ENCODE measurements at places on chromosomes 11 and 22.

DNA sequence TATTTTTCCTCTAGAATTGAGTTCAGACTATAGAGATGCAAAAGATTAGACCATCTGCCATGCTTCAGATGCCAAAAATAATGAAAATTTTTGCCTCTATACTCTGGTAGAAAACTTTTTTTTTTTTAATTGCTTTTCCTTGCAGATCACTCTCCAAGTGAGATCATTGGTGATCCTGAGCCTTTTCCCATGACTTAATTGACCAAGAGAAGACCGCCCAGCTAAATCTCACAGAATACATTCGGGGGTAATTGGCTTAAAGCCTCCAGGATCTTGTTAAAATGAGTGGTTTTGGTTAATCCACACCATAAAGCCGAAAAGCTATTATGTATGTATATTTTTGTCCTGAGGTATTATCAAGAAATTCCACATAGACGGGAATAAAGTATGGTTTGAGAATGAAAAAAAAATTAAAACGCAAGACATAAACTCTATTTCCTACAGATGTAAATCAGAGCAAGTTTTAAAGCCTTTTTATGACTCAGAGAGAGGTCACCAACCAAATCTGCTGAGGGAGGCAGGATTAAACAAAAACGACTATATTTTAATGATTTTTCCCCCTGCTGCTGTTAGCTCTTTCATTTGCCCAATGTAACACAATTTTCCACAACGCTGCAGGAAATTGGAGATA, 64.0 kb downstream of the PARVA start:
- DNase-seq: no peak

DNA sequence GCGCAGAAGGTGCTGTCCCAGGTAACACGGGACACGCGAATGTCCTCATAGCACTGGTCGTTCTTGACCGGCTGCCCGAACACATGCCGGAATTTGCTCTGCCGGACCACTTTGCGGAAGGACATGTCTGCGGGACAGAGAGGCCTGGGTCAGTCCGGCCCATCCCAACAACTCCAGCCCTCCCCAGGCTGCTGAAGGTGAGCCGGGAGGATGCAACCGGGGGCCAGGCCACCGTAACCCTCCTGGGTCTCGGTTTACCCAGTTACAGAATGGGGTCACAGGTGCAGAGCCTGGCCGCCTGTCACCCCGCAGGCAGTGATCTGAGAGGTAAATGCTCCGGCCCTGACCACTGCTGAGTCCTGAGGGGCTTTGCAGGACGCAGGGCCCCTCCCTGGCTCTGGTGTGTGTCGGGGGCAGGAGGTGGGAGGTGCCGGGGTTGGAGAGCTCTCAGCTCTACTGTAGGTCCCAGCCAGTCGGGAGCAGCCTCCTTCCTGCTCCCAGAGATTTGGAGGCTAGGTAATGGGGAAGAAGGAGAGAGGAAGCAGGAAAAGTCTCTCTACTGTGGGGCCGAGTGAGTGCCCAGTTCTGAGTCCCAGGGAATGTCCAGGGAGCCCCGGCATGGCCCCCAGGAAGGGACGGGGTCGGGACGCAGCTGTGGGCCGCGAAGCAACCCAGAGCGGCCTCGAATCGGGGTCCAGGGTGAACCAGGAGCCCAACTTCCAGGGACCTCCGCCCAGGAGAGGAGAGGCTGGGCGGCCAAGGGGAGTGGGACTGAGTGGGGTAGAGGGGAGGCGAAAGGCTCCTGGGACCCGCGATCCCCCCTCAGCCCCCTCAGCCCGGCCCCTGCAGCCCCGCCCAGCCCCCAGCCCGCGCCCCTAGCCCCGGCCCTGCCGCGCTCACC, 522 bp downstream of the CORO1B start:
- DNase-seq: no peak

DNA sequence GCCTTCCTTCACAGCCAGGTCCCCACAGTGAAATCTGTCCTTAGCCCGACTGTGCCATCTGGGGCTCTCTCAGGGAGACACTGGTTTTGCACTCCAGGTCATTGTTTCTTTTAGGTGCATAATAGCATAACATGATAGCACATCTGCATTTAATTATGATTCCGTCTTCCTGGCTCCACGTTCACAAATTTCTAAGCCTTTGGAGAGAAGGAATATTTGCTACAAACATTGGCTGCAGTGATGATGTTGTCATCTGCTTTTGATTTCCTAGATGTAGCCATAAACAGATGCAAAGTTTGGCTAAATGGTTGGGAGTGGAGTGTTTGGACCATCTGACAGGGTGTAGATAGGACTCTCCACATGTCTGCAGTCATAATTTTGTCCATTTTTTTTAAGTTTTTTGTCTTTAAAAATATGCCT, 12.0 kb upstream of the CAT start:
- no peak for DNase-seq

GRCh38 chr11:32391956-32392553, 43.3 kb downstream of the WT1 start:
- no peak for DNase-seq

DNA sequence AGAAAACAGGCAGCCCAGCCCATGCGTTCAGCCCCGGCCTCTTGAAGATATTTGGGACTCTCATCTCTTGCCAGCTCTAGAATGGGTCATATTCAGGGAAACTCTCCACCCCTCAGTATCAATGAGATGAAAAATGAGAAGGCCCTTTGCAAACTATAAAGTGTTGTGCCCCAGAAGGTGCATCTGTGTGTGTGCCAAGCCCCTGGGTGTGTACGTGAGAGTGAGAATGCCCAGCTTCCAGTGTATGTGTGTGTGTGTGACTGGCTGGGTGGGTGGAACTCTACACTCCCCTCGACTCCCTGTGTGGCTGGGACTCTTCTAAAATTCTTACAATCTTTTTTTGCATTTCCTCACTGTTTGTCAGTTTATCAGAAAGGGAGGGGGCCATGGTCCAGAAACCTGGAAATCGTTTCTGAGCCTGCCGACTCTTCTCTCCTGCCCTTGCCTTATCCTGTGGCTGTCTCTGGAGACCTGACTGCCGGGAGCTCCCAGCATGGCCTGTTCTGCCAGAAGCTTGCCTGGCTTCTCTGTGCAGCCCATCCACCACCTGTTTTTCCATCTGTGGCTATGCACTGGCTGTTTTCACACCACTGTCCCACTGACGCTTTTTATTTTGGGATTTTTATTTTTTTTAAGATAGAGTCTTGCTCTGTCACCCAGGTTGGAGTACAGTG, 1.2 kb downstream of the P2RY6 start:
- DNase-seq: no peak

DNA sequence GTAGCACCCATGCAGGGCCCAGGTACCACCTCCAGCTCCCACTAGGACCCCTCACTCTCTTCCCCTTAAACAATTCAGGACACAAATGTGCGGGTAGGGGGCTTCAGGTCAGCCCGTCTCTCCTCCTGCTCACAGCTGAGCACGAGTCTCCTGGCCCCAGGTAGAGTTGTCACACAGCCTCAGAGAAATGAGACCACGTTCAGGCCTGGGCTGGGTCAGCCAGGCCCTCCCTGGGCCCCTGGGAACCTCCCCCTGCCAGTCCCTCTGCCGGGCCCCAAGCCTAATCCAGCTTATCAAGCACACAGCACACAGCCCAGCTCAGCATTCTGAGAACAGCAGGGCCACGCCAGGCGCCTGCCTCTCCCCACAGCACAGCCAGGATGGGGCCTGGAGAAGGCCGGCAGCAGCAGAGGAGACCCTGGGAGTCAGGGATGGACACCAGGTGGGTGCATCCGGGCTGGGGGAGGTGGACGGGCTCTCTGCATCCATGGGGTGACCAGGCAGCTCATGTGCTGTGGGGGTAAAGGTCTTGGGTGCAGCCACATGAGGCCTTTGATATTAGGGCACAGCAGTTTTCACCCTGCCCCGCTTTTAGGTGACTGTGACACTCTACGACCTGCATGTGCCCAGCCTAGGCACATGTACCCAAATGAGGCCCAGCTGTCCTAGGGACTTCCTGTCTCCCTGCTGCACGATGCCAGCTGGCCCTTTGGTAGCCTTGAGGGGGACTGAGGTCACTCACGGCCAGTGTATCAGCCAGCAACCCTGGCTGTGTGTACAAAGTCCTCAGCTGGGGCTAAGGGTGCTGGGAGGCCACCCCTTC, 87.0 kb downstream of the MORC2 start:
- no peak for DNase-seq

DNA sequence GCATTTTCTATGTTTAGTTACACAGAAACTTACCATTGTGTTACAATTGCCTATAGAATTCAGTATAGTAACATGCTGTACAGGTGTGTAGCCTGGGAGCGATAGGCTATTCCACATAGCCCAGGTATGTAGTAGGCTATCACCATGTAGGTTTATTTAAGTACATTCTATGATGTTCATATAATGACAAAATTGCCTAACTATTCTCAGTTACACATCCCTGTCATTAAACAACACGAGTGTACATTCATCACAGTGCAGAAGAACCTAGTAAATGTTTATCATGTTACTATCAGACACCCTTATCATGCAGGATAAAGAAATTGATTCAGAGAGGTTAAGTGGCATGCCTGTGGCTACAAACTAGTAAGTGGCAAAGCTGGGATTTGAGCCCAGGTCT, 28.4 kb upstream of the BMAL1 start:
- DNase-seq: no peak

DNA sequence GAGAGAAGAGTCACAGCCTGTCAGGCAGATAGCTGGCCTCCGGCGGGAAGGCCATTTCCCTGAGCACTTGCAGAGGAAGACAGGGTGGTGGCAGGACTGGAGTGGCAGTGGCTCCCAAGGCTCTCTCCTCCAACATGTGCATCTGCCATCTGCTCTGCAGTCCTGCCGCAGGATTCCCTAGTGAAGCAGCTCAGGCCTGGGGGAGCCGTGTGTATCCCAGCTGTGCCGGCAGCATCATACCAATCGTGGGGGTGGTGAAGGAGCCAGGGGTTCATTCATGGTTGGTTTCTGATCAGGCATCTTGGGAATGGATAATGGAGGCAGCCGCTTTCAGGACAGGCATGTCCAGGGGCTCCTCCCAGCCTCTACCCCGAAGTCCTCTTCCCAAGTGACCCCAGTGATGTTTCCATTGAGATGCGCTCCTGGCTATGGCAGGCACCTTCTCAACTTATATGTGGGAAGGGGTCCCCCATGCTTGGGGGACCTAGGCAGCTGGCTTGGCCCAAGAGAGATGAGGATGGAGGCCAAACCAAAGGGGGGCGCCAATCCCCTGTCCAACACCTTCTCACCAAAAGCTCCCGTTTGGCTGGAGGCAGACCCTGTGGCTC, 6.1 kb downstream of the TAGLN start:
- no peak for DNase-seq

DNA sequence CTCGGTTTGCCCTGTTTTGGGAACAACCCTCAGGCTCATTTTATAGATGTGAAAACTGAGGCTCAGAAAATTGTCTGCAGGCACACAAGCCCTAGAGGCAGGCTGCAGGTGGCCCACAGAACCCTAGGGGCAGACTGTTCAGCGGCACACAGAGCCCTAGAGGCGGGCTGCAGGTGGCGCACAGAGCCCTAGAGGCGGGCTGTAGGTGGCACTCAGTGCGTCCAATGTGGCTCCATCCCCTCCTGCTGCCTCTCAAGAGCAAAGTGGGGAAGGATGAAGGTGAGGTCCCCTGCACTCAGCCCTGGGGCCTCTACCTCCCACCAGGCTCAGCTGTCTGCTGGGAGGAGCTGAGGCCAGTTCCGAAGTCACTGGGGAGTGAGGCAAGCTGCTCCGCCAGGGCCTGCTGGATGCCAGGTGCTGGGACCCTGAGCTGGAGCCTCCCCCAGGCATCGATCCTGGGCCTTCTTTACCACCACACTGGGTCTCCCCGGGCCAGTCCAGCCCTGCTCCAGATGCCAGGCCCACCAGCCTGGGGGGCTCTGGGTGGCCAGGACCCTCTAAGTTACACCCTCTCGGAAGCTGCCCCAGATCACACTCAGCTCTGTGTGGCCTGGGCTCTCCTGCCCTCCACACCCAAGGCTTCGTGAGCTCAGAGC, 2.3 kb downstream of the ACY3 start:
- DNase-seq: peak; percentile 37

DNA sequence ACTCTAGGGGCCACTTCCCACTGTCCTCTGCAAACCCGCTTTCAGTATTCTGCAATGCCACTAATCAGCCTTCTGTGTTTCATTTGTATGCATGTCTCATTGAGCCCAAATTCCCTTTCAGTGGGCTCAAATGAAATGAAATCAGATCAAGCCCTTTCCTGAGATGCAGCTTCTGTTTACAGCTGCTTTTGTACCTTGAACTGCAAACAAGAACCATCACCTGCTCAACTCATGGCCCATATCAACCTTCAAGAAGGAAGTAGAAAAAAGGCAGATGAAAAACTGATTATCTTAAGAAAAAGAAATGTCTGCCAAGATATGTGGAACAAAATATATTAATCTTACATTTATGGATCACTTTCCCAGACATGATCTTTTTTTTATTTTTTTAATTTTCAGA, 141.1 kb upstream of the ARHGAP42 start:
- DNase-seq: no peak

DNA sequence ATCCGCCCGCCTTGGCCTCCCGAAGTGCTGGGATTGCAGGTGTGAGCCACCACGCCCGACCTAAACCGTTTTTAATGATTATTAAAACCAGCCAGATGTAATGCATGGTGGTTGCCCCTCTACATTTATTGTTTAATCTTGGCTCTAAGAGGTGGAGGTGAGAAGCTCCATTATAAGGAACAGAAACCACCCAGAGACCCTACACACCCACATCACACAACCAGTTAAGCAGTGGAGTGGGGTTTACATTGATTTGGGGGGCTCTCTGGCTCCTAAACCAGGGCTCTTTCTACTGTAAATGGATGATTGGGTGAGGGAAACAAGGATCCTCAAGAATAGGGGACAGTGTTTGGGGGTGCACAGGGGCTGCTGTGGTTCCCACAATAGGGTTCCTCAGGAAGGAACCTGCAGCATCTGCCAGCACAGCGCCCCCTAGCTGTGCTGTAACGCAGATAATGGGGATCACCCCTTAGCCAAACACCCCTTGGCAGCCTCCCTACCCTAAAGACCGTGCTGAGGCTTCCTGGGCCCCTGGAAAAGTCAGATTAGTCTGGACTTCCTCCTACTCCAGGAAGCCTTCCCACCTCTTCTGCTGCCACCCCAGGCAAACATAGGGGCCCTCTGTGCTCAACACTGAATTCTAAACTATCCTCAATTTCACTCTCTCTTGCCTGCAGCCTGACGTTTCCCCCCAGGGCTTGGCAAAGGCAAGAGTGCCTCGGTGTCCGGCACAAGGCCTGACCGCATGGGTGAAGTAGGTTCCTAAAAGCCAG, 2.4 kb downstream of the MPST start:
- peak; percentile 26 for DNase-seq

DNA sequence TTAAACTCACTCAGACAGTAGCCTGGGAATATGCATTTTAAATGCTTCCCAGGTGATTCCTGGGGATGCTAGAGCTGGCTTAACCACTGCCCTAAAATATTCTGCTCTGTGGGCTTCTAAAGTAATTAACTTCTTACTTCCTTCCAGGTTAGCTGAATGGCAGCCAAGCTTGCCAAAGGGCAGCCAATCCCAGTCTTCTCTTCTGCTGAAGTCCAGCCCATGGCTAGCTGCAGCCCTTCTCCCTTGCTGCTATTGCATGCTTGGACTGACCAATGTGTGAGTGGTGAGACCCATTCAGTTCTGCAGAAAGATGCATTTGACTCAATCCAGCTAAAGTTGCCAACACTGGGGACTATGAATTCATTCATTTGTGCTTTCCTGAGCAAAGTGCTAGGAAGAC, 411.9 kb downstream of the SOX6 start:
- DNase-seq: no peak

- no peak for DNase-seq
These were observed 48.4 kb upstream of the HORMAD2 start for GRCh38 chr22:30031764-30032455.

GRCh38 chr11:116901964-116902688, 64.7 kb upstream of the APOA1 start:
- no peak for DNase-seq

Measured in stimulated activated CD8-positive, alpha-beta memory T cell treated with anti-CD3 and anti-CD28 coated beads, Interleukin-7, amount 100 ng/mL, for 4 hours (primary cell).